Diencephalon (tissue), 1 donor: ENCODE measurements at places on chromosomes 11 and 22. TPM values are rescaled to one million over a fixed set of nuclear protein-coding genes. Genes with fewer than 3 reads are reported as not detected.

The LRRC32 gene
- 2.1 TPM for total RNA-seq

The SUSD2 gene
- 0.23 TPM for total RNA-seq

The GAS2 gene
- 18.0 TPM for total RNA-seq

The OR52E1 gene
- not detected for total RNA-seq

The OR51E2 gene
- total RNA-seq: under 0.01 TPM

The OR52B2 gene
- total RNA-seq: not detected

The VSIG2 gene
- total RNA-seq: not detected

The FOSL1 gene
- total RNA-seq: not detected

The E2F8 gene
- total RNA-seq: 0.92 TPM

The SCGB2A2 gene
- total RNA-seq: not detected

The FDX1 gene
- 18.7 TPM for total RNA-seq

The SLC1A2 gene
- 274 TPM for total RNA-seq

The KDELR3 gene
- total RNA-seq: 1.2 TPM

The GRIK4 gene
- total RNA-seq: 8.5 TPM

The JAM3 gene
- 44.8 TPM for total RNA-seq

The ANGPTL5 gene
- total RNA-seq: 0.23 TPM

The CTSW gene
- not detected for total RNA-seq

The SNX32 gene
- total RNA-seq: 7.6 TPM

The GLB1L2 gene
- total RNA-seq: 3.2 TPM

The MRGPRX4 gene
- not detected for total RNA-seq

The MS4A12 gene
- not detected for total RNA-seq

The HINFP gene
- total RNA-seq: 25.8 TPM

The OR2AG1 gene
- not detected for total RNA-seq

The KRTAP5-11 gene
- not detected for total RNA-seq

The JAML gene
- 0.92 TPM for total RNA-seq

The LUZP2 gene
- total RNA-seq: 131 TPM

The ROM1 gene
- total RNA-seq: 2.8 TPM

The PATE4 gene
- total RNA-seq: not detected

The SLC22A24 gene
- not detected for total RNA-seq

The TTLL12 gene
- 24.2 TPM for total RNA-seq

The GUCY1A2 gene
- total RNA-seq: 97.8 TPM

The CASP5 gene
- total RNA-seq: not detected

The KRTAP5-7 gene
- not detected for total RNA-seq

The CTSF gene
- 46.8 TPM for total RNA-seq

The SMIM35 gene
- total RNA-seq: under 0.01 TPM

The DMC1 gene
- total RNA-seq: 7.6 TPM

The FAM180B gene
- not detected for total RNA-seq

The HPX gene
- 2.1 TPM for total RNA-seq

The CCDC87 gene
- 1.2 TPM for total RNA-seq

The CDC45 gene
- total RNA-seq: 1.8 TPM

The CD248 gene
- 1.6 TPM for total RNA-seq

The TSGA10IP gene
- total RNA-seq: 0.69 TPM

The MS4A3 gene
- 1.6 TPM for total RNA-seq

The APOA5 gene
- total RNA-seq: not detected

The OR10A6 gene
- not detected for total RNA-seq

The SGSM1 gene
- 17.3 TPM for total RNA-seq

The FXYD2 gene
- total RNA-seq: 1.8 TPM
